ENCODE measurements at places on chromosomes 3 and 15. TPM values are rescaled to one million over a fixed set of nuclear protein-coding genes. Genes with fewer than 3 reads are reported as not detected.

GRCh38 chr3:12545473-12545791, at the start of gene MKRN2OS:
Gene MKRN2OS (minus strand): TSS chr3:12545499. CDS start chr3:12545464, 35 bp downstream.
- H3K36me3 ChIP-seq = no peaks in the 10 kb centered on the region
- no peaks in the 10 kb centered on the region for H3K27me3 ChIP-seq
- DNase-seq = no peak
- H3K27ac ChIP-seq = no peak within 1 kb of the TSS
- H3K4me1 ChIP-seq = peaks cover 9% of the 10 kb centered on the region

GOLGA8B gene
- 318 TPM for total RNA-seq

DNA sequence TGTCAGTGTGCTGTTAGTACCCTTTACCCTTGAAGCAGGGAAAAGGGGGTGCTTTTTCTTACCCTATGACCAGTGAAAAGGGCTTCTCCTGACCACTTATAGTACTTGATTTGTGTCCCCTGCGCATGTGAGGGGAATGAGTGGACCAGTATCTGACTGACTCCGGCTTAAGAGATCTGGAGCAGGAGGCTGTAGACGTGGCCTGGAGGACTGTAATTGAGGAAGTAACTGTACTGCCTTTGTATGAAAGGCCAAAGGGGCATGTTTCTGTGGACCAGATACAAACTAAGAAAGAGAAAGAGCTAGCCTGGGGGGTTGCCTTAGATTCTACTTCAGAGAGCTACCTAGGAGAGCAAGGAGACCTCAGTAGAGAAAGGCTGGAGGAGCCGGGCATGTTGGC, 89.9 kb upstream of the TBL1XR1 start:
- H3K36me3 ChIP-seq = no peaks in the 10 kb centered on the region
- H3K27me3 ChIP-seq = no peaks in the 10 kb centered on the region
- H3K4me3 ChIP-seq = no peak overlapping the region
- DNase-seq = no peak
- no peak overlapping the region for H3K27ac ChIP-seq
- H3K4me1 ChIP-seq = peaks cover 10% of the 10 kb centered on the region

- no peaks in the 10 kb centered on the region for H3K27me3 ChIP-seq
- H3K4me3 ChIP-seq = no peak overlapping the region
- no peak for DNase-seq
- H3K36me3 ChIP-seq = no peaks in the 10 kb centered on the region
- no peak overlapping the region for H3K27ac ChIP-seq
Measured at GRCh38 chr3:129020691-129021090, 19.6 kb downstream of the EFCC1 start.

GRCh38 chr3:10460951-10461545, 44.3 kb downstream of the ATP2B2 start:
- H3K27ac ChIP-seq = no peak overlapping the region
- no peak for DNase-seq
- H3K4me1 ChIP-seq = no peaks in the 10 kb centered on the region
- H3K36me3 ChIP-seq = no peaks in the 10 kb centered on the region
- H3K27me3 ChIP-seq = peaks cover 10% of the 10 kb centered on the region

DZIP1L gene
- 0.46 TPM for total RNA-seq

TEX55 gene
- not detected for total RNA-seq

Data from activated T-cell treated with anti-CD3 and anti-CD28 coated beads, Interleukin-2, amount 50 U/mL, for 72 hours (primary cell).